ENCODE measurements at places on chromosomes 12 and 14. TPM values are rescaled to one million over a fixed set of nuclear protein-coding genes. Genes with fewer than 3 reads are reported as not detected.

Gene SERPINA12
- not detected for total RNA-seq

DNA sequence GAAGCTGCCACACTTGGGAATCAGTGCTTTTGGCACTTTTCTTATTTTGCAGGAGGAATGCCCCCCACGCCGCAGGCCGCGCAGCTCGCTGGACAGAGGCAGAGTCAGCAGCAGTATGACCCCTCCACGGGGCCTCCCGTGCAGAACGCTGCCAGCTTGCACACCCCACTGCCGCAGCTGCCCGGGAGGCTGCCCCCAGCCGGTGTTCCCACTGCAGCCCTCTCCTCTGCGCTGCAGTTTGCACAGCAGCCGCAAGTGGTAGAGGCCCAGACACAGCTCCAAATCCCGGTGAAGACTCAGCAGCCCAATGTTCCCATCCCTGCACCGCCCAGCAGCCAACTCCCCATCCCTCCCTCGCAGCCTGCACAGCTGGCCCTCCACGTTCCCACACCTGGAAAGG lies 32.3 kb downstream of the EP400 start:
- DNase-seq: no peak

Gene BTBD7
- 15.7 TPM for total RNA-seq

Gene SERPINA3
- 2.7 TPM for total RNA-seq

GRCh38 chr12:106300761-106301160 lies 1.8 kb upstream of the TCP11L2 start:
- no peak for DNase-seq

Gene RNASE3
- total RNA-seq: 0.38 TPM

Gene C1QL4
- total RNA-seq: not detected

GRCh38 chr12:120866108-120866507 lies 38.0 kb downstream of the SPPL3 start:
- no peak for DNase-seq

DNA sequence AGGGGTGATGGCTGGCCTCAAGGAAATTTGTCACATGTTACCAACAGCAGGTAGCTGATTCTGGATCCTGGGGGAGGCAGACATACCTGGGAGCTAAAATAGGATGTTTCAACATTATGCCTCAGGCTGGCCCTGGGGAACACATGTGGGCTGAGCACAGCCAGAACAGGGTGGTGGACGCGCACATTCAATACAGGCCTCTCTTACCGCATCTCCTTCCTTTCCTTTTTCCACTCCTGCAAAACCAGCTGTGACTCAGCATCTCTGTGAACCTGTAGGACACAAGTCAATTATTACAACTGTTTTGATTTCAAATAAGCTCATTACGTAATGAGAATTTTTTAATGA lies 61.0 kb downstream of the NT5DC3 start:
- DNase-seq: no peak

Gene CCDC60
- not detected for total RNA-seq

Gene DNAJC22
- total RNA-seq: not detected

GRCh38 chr12:42690264-42690663 lies 100.7 kb upstream of the PRICKLE1 start:
- DNase-seq: no peak

Gene CFAP54
- total RNA-seq: 0.13 TPM

GRCh38 chr12:72075891-72076557 lies 137.4 kb downstream of the TPH2 start:
- DNase-seq: no peak

GRCh38 chr14:85165094-85165493 lies 364.9 kb upstream of the FLRT2 start:
- DNase-seq: peak; percentile 33

Gene PIANP
- total RNA-seq: not detected

GRCh38 chr14:104803912-104804410 lies 3.1 kb downstream of the ZBTB42 start:
- DNase-seq: no peak

DNA sequence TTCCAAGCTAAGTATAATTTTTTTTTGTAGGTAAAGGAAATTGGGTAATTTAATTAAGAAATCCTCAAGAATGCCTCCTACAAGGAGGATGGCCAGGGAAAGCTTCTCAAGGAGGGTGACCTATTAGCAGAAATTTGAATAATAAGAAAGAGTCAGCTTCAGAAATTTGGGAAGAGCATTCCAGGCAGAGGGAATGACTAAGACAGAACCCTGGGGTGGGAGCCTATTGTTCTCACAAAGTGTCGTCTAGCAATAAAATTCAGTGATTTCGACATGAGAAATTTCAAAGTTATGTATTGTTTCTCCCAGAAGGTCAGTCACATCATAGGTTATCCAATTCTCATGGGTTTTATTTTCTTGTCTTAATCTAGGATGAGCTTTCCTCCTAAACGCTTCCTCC lies 1168.4 kb downstream of the AACS start:
- DNase-seq: no peak

DNA sequence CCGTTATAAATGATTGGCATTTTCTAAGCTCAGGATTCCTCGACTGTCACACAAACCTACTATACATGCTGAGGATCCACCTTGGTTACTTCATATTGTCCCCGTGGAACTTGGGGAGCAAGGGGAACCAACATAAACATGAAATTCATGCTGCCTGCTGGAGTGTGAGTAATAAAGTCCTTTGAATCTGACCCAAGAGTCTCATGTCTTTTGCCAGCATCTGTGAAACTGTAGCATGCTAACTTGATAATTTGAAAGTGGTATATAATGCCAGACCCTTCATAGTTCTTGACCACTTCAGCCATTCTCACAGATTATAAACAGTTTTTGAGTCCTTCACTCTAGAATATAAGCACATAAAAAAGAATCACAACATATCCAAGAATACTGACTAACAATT lies 17.1 kb downstream of the SLC35F4 start:
- no peak for DNase-seq

DNA sequence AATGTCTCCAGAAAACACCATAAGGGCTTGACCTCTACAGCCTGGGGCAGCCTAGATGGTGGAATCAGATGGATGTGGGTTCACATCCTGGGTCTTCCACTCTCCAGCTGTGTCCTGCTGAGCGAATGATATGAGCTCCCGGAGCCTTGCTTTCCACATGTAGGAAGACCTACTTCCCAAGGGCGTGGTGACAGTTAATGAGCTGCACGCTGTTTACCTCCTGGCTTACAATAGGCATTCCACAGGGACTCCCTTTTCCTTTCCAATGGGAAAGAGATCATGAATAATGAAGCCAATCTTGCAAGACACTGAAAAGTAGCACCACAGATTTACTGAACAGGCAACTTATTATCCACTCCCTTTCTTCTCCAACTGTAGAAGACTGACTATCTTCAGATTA lies 46.1 kb downstream of the TMTC1 start:
- DNase-seq: no peak

GRCh38 chr14:106378191-106378590 lies 851.8 kb downstream of the TMEM121 start:
- no peak for DNase-seq

DNA sequence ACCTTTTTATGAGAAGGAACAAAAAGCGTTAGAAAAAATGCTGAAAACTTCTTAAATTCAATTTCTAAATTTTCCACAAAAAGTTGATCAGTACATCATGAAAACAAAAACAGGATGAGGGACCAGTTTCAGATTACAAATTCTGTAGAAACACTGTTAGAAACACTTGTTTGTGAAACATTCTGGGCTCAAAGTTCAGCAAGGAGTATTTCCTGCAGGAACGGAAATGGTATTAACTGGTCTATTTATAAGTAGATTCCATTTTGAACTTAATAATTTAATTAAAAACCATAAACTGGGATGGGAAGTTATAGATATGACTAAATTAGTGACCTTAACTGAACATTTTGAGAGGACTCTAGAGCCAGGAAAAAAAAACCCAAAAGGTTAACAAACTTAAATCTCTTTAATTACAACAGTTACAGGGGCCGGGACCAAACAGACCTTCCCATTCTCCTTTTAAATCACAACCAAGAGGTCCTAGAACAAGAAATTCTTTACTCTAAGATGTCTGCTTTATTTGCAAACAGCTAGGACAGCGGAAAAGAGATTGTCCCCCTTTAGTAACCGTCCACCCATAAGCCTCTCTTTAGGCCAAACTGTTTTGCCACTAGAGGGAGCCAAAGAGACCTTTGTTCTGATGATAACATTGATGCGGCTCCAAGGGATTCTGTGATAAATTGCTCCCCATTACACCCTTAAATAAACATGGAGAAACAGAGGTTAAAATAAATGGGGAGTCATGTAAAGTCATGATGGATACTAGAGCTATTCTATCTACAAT lies 69.0 kb upstream of the RERGL start:
- no peak for DNase-seq

DNA sequence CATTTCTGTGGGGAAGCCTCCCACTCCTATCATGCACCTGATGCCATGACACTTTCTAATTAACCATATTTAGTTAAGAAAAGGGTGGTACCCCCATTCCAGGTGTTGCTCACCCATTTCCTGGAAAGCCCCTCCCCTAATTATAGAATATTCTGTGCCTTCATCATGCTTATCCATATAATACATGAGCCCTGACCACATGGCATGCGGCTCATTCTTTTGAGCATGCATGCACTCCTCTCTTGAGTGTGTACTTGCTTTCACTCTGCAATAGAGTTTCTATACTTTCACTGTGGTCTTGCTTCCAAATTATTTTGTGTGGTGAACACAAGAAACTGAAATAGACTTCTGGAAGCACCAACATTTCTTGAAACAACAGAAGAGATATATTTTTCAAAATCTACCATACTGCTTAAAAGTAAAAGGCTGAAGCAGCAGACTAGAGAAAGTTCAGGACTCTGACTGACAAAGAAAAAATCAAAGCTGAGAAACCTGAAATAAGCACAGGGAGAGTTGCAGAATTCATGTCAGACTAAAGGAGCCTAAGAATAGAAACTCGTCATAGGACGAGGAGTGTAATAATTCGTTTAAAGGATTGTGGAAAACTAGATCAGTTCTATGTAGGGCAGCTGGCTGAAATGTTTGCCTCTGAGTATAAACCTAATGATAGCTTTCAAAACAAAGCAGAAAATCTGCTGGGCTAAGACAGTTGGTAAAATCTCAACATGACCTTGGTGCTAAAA lies 144.8 kb downstream of the KITLG start:
- DNase-seq: no peak

DNA sequence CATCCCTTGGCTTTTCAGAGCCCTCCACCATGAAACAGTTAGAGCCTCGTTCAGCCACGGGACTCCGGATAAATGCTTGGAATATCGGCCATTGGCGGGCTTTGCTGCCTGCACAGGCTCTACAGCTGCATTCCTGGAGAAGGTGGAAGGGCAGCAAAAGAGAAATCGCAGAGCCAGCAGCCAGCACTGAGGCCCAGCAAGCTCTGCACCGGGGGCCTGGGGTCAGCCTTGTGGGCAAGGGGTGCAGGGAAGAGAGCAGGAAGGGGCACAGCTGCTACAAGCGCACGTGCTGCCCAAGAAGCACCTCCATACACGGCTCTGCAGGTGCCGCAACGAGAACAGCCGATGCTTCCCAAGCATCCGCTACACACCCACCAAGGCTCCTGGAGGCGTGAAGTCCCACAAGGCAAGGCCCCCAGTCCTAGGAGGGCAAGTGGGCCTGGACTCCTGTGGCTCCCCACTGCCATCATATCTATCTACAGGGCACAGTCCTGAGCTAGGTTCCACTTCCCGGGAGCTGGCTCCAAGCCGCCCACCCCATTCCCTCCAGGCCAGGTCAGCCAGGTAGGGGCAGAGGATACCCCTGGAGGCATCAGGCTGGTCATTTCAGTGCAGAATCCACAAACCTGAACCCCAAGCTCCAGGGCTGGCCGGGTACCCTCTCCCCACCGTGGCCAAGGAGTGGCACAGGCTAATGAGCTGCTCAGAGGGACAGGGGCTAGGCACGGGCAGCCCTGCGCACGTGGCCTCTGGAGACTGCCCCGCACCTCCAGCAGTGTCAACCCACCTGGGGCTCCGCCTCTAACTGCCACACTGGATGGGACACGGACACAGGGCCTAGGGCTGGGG lies 40.2 kb downstream of the CCNK start:
- peak; percentile 37 for DNase-seq

DNA sequence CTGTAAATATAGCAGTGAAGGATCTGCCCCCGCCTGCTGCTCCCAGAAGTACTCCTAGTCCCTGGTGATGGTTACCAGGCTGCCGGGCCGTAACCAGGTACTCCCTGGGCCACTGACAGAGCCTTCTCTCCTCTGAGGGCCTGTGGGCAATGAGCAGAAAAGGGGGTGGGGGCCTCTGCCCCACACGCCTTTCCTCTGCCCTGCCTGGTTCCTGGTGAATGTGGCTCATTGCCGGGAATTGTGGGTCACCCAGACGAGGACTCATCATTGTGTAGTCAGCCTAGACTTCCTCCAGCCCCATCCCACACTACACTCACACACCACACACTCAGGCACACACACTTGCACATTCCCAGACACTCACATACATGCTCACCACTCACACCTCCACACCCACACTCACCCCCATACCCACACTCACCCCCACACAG lies 35.7 kb upstream of the ACTN1 start:
- DNase-seq: no peak

- DNase-seq: no peak
Measured at GRCh38 chr14:24237463-24237955, 4.8 kb downstream of the GMPR2 start.

- no peak for DNase-seq
Measured at GRCh38 chr12:6774499-6775062, 2.3 kb downstream of the LAG3 start.

- no peak for DNase-seq
Measured at GRCh38 chr12:49730568-49731101, 10.7 kb upstream of the TMBIM6 start.

Gene TGM1
- total RNA-seq: not detected

Data from heart left ventricle (tissue), 16 donors.